ENCODE measurements at places on chromosomes 11 and 22.

DNA sequence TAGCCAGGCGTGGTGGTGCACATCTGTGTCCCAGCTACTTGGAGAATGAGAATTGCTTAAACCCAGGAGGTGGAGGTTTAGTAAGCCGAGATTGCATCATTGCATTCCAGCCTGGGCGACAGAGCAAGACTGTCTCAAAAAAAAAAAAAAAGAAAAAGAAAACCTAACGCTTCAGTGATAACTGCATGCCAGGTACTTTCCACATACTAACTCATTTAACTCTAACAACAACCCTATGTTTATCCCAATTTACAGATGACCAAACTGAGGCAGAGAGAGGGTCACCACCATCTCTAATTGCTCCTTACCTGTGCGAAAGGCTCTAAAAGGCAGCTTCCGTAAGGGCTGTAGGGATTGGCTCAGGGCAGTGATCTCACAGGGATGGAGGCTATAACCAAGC lies 11.6 kb downstream of the PISD start:
- DNase-seq, result no peak

GRCh38 chr11:95950905-95951304 lies 27.0 kb upstream of the MTMR2 start:
- no peak for DNase-seq

- DNase-seq, result no peak
Measured at GRCh38 chr22:46110215-46110614, 40.1 kb upstream of the PPARA start.

GRCh38 chr22:48751539-48752437 lies 1075.9 kb downstream of the BRD1 start:
- no peak for DNase-seq

- no peak for DNase-seq
Measured at GRCh38 chr11:1875093-1875850, 16.4 kb downstream of the PRR33 start.

- no peak for DNase-seq
Measured at GRCh38 chr22:49368221-49368975, 459.3 kb downstream of the BRD1 start.

- no peak for DNase-seq
Measured at GRCh38 chr11:34437224-34438125, 1.3 kb upstream of the CAT start.

- DNase-seq, result no peak
Measured at GRCh38 chr22:27445881-27446280, 355.7 kb downstream of the MN1 start.
